ENCODE measurements at places on chromosomes 1 and 21.

- DNase-seq, result no peak
These were observed 373.1 kb downstream of the TGFB2 start for GRCh38 chr1:218718206-218718605.

GRCh38 chr1:168246506-168246905 lies 20.7 kb downstream of the SFT2D2 start:
- no peak for DNase-seq

DNA sequence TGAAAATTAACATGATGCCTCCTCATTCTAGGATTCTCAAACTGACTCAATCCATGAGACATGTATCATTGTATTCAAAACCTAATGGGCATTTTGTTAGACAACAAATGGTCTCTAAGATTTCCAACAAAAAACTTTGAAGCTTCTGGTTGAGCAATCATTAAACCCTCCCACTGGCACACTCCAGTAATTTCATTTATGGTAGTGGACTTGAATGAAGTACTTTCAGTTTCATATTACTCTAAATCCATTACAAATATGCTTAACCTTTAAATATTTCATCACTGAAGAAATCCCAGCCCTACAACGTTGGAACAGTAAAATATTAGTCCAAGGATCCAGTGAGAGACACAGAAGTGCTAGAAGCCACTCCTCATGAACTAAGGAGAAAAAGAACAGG lies 43.5 kb downstream of the GBP6 start:
- no peak for DNase-seq

DNA sequence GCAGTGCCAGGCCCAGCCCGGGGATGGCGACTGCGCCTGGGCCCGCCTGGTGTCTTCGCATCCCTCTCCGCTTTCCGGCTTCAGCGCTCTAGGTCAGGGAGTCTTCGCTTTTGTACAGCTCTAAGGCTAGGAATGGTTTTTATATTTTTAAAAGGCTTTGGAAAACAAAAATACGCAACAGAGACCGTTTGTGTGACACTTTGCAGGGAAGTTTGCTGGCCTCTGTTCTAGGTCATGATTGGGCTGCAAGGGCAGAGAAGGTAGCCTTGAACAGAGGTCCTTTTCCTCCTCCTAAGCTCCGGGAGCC lies 719 bp downstream of the SOD1 start:
- DNase-seq, result no peak

GRCh38 chr1:116762781-116763115 lies 8.5 kb downstream of the CD2 start:
- DNase-seq, result no peak

DNA sequence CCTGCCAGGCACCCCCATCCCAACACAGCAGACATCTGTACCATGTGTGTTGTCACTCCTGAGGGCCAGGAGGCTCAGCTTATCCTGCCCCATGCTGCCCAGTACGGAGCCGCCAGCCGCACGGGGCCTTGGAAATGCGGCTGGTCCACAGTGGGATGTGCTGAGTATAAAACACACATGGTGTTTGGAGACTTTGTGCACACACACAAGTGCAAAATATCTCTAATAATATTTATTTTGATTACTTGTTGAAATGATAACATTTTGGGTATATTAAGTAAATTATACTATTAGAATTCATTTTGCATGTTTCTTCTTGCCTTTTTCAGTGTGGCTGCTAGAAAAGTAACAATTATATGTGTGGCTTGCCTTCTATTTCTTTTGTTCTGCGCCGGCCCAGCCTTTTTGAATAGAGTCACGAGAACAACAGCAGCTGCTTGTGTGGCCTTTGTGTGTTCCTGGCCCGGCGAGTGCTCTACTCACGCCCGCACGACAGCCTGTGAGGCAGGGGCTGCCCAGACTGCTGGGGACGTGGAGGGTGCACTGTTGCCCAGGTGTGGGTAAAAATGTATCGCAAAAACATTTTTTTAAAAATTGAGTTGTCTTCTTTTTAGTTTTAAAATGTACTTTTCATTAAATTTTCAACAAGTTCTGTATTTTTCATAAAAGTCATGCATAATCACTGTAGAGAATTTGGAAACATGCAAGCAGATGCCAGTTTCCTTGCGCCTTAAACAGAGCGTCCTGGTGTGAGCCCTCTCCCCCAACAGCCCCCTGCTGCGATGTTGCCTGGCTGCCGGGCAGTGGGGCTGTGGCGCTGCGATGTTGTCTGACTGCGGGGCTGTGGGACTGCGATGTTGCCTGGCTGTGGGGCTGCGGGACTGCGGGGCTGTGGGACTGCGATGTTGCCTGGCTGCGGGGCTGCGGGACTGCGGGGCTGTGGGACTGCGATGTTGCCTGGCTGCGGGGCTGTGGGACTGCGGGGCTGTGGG lies 35.5 kb downstream of the COQ8A start:
- no peak for DNase-seq

DNA sequence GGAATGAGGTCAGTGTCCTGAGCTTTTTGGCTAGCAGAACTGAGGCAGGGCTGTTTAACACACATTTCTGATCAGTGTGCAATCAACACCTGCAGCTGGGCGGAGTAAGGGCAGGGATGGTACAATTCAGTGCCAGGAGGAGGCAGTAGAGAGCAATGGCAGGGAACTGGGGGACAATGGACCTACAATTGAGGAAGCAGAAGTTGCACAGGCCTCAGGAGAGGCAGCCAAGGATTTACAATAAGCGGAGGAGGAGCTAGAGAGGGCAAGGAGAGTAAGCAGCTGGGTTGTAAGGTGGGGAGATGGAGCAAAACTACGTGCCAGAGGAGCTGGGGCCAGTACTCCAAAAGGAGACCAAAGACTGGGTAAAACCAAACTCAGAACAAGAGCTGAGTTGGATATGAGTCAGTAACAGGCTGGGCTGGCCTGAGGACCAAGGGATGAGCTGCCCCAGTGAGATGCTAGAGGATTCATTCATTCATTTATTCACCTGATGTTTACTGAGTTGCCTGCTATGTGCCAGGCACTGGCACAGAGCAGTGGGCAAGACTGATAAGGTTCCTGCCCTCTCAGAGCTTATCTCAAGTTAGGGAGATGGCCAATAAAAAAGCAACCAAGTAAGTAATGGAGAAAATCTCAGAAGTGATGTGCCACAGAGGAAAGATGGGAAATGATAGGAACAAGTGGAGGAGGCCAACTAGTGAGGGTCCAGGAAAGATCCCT lies 10.4 kb upstream of the GALE start:
- no peak for DNase-seq

DNA sequence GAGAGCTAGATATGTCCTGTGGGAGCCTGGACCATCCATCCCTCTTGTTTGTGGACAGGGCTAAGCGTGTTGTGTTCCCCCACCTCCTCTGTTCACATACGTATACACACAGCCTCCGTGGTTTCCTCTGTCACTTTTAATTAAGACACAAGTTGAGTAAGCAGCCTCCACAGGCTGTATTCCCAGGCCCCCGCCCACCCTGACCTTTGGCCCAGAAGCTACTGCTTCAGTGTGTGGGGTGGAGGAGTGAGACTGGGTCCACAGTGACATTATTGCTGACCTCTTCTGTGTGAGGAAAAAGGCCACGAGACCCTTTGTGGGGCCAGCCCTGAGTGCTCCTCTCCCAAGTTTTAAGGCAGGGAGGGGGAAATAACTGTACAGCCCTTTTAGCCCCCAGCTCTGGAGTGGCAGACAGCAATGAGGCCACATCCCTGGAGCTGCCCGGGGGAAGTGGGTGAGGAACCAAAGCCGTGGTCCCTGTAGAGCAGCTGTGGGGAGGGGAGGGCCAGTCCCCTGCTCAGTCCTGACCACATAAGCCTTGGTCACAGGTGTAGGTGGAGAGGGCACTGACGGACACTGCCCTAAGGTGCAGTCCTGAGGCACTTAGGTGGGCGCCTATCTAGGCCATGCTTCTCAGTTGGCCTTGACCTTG lies 4.4 kb downstream of the ELOVL1 start:
- DNase-seq, result no peak

DNA sequence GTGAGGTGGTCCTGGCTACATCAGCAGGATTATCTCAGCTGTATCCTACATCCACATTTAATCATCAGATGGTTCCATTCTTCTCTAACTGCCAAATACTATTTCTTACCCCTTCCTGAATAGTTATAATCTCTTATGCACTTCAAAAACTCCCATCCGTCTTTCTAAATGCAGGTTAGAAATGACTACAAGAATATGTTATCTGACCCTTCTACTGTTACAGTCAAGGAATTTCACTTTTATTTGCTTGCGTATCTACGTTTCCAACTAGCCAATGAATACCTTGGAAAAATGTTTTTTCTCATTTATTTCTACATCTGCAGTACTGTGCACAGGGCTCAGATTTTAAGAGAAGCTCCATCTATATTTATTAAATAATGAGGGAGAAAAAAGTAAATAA lies 709.9 kb downstream of the KCNT2 start:
- DNase-seq, result no peak

- no peak for DNase-seq
These were observed 43.2 kb upstream of the KCNK1 start for GRCh38 chr1:233570706-233571105.

GRCh38 chr1:161784968-161785367 lies 18.8 kb downstream of the ATF6 start:
- DNase-seq, result no peak

GRCh38 chr1:9595156-9595967 lies 6.7 kb downstream of the TMEM201 start:
- no peak for DNase-seq

DNA sequence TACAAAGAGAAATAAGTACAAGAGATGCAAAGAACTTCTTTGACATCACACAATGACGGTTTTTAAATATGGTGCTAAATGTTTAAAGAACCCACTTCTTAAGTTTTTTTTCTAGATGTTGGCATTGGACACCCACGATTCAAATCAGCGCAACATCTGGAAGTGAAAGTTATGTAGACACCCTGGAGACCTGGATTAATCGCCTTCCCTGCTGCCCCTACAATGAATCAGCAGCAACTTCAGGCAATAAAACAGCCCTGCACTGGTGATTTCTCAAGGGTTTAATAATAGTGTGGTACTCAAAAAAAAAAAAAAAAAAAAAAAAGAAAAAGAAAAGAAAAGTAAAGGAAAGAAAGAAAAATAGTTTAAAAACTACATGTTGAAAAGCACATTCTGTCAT lies 248.3 kb downstream of the NUF2 start:
- DNase-seq, result no peak
